ENCODE measurements at places on chromosomes 3 and 15.

DNA sequence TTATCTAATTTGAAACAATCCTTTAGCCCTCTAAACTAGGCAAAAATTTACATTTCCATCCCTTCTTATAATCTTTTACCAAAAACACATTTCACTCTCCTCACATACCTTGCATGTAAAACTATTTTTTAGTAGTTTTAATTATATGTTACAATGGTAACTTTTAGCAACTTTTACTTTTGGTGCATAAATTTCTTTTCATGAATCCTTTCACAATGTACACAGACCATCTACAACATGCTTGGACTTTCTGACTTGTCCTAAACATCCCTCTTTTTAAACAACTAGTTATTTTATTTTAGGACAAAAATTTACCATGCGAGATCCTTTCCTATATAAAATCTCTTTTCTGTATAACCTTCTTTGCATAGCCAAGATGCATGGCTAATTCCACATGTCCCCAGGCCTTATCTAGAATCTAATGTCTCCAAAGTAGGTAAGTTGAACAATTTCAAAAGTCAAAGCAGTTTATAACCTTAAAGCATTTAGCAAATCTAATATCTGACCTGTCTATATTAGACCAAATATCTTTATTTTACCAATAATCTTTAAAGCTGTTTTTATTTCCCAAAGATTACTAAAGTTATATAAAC lies 14.4 kb upstream of the ALDH1L1 start:
- DNase-seq: no peak

- no peak for DNase-seq
These were observed 605.6 kb downstream of the AGBL1 start for GRCh38 chr15:86685263-86685662.

DNA sequence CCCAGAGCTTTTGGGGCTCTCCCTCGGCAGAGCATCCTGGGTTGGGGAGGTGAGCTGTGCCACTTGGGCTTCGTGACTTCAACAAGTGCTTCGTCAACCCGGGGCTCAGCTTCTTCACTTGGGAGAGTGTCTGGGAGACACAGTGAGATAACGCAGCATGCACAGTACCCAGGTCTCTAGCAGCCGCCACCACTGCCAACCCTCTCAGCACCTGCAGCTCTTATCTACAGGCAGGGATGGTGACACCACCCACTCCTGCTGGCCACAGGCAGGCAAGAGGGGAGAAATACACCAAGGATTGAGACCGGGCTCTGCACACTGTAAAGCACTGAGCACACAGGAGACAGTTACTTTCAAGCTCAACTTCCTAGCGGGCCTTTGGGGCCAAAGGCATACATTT lies 11.6 kb downstream of the TKT start:
- DNase-seq: no peak

GRCh38 chr3:140145528-140145927 lies 210.5 kb downstream of the CLSTN2 start:
- no peak for DNase-seq

GRCh38 chr3:133408366-133408765 lies 8.5 kb downstream of the BFSP2 start:
- no peak for DNase-seq

GRCh38 chr15:81043935-81044575 lies 43.3 kb downstream of the TLNRD1 start:
- DNase-seq: no peak

DNA sequence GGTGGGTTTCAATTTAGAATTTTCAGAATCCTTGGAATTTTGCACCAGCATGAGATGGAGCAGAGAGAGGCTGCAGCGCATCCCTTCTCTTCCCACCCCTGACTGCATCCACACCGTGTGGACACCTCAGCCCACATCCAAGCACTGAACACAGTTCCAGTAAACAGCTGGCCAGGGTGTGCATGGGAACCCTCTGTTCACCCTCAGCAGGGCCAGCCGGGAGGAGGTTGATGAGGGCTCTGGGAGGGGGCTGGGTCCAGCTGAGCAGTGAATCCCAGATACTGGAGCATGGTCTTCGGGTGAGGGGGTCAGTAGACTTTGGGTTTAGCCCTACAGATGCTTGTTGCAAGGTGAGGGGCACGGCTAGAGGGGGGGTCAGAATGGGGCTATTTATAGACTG lies 85.8 kb downstream of the RPLP1 start:
- DNase-seq: no peak

- DNase-seq: no peak
These were observed 2.5 kb downstream of the CLDN11 start for GRCh38 chr3:170421111-170421641.

DNA sequence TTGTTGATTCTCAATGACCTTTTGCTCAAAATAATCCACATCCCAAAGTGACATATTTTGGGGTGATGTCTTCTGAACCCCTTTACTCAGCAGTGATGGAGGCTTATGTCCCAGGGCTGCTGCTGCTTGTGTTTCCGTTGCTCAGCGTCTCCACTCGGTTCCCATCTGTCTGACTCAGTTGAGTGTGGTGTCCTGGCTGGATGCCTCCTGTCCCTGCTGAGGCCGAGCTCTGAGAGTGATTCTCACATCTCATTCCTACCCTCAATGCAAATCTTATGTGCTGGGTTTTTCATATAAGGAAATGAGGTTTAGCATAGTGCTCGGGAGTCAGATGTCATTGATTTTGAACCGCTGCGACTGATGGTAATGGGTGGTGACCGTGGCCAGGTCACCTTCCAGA lies 247.4 kb downstream of the GABRG3 start:
- DNase-seq: no peak

- peak; percentile 8 for DNase-seq
These were observed 40.8 kb downstream of the EOMES start for GRCh38 chr3:27681249-27681748.

GRCh38 chr3:57752307-57752706 lies 3.8 kb upstream of the SLMAP start:
- no peak for DNase-seq

GRCh38 chr15:64070965-64071851 lies 22.4 kb downstream of the CIAO2A start:
- DNase-seq: no peak

GRCh38 chr3:122533931-122534334 lies 19.2 kb upstream of the KPNA1 start:
- DNase-seq: peak; percentile 67

GRCh38 chr3:34363881-34364280 lies 565.5 kb downstream of the PDCD6IP start:
- no peak for DNase-seq

GRCh38 chr3:72212396-72212795 lies 427.4 kb upstream of the PROK2 start:
- no peak for DNase-seq

GRCh38 chr3:196638861-196639482 lies 522 bp upstream of the NRROS start:
- DNase-seq: no peak

- DNase-seq: peak; percentile 45
These were observed 16.7 kb upstream of the CMTM7 start for GRCh38 chr3:32374788-32375595.

DNA sequence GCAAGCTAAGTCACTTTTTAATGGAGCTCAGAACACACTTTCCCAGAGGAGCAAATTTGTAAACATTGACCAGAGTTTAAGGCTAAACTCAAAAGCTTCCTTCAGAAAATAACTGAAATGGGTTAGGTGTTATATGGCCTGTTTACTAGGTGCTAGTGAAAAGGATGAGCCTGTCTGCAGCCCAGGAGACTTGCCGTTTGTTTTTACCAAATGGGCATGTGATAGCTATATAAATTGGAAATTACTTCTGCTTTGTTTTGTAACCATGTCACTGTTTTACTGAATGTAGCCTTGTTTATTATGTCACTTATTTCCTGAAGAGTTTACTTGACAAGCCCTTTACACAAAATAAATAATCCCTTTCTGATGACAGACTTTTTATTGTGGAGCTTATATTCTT lies 109.4 kb upstream of the THSD4 start:
- no peak for DNase-seq

- no peak for DNase-seq
These were observed 585.6 kb upstream of the ZNF717 start for GRCh38 chr3:76370749-76371520.

GRCh38 chr3:85691196-85691595 lies 732.4 kb downstream of the CADM2 start:
- DNase-seq: no peak

GRCh38 chr3:87120881-87121280 lies 106.2 kb upstream of the CHMP2B start:
- no peak for DNase-seq

DNA sequence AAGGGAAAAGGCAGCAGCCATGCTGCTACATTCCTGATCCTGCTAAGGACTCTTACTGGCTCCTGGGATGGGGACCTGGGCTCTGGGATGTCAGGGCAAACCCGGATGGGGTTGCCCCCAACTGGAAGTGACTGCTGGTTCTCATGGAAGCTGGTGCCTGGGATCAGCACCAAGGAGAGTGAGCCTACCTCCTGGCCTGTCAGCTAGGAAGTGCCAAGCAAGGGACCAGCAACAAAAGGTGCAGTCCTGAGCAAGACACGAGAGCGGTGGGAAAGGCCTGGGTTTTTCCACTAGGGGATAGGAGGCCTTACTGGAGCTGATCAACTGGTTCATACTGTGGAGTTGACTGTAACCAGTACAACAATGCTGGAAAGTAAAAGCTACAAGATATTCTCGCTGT lies 47.9 kb upstream of the SYNM start:
- no peak for DNase-seq

GRCh38 chr3:15665510-15666150 lies 64.1 kb downstream of the BTD start:
- DNase-seq: no peak

GRCh38 chr3:12501360-12502020 lies 17.2 kb downstream of the TSEN2 start:
- DNase-seq: no peak

GRCh38 chr15:41999290-42000285 lies 21.3 kb downstream of the PLA2G4E start:
- no peak for DNase-seq

Data from GM12864 (cell line).